Kidney epithelial cell (primary cell): ENCODE measurements at places on chromosomes 6 and 20. TPM values are rescaled to one million over a fixed set of nuclear protein-coding genes. Genes with fewer than 3 reads are reported as not detected.

- DNase-seq = no peak
Observed at GRCh38 chr6:75296811-75297779, 12.5 kb upstream of the TMEM30A start.

- DNase-seq = no peak
Observed at GRCh38 chr20:35463455-35464300, 8.3 kb downstream of the CEP250 start.

The VSTM2L gene
- total RNA-seq = 0.46 and 1.6 TPM in 2 replicates

The BLCAP gene
- 36.3 and 37.9 TPM in 2 replicates for total RNA-seq
